ENCODE measurements at places on chromosomes 2 and 18.

GRCh38 chr2:77552956-77553355, 30.8 kb upstream of the LRRTM4 start:
- DNase-seq, result no peak

GRCh38 chr18:23121133-23121532, 14.2 kb upstream of the CABLES1 start:
- no peak for DNase-seq

DNA sequence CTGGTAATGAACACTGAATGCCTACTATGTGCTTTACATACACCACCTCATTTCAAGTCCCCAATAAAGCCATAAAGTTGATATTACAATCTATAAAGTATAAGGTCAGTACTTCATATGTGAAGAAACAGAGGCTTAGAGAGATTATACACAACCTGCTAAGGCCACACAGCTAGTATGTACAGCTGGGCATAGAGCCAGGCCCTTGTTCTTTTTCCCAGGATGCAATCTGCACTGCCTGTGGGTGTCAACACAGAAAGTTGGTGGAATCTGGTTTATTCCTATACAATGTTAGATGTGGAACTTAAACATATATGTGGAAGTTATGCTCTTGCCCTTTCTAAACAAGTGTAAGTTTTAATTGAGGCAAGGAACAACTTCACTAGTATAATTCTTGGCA, 32.8 kb downstream of the INSIG2 start:
- no peak for DNase-seq

DNA sequence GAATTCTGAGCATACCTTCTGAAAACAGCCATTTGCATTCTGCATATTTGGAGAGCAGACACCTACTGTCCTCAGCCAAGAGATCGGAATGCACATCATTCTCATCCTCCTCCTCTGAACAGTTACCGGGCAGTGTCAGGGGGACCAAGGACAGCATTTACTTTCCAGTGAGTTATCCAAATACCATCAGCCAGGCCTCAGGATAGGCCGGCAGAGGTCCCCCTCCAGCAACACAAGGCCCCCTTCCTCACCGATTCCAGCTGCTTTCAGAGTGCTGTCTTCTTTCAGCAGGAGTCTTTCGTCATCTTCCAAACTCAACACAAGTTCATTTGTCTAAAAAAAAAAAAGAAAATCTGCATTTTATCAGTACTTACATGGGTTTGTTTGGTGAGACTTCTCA, 55.3 kb downstream of the C2orf76 start:
- no peak for DNase-seq

DNA sequence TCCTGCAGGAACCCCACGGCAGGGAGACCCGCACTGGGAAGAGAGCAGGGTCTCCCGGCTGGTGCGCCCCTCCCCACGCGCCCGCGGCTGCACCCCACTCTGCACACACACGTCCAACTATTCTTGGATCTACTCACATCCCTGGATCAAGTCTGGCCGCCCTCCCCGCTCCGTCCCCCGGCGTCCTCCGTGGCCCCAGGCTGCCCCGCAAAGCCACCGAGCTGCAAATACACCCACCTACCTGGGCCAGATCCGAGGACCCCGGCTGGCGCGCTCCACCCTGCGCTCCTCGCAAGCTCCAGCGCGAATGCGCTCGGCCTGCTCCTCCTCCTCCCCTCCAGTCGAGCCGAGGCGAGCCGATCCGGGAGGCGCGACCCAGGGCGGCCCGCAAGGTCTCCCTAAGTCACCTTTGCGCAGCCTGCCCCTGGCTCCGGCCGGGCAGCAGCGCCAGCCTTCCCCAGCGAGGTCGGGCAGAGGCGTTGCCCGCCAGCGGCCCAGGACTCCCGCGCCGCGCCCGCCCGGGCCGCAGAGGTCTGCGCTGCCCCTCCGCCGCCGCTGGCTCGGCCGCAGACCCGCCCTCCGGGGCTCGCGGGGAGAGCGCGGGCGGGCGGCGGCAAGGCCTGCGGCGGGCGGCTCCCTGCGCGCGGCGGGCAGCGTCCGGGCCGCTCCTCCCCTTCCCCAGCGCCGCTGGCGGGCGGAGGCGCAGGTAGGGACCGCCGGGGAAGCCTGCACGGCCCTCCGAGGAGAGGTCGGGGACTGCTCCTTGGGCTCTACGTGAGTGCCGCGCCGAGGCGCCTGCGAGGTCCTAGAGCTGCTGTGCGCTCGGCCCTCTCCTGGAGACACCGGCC, 126.0 kb downstream of the OSBPL1A start:
- no peak for DNase-seq
